ENCODE measurements at places on chromosomes 11 and 22. TPM values are rescaled to one million over a fixed set of nuclear protein-coding genes. Genes with fewer than 3 reads are reported as not detected.

DNA sequence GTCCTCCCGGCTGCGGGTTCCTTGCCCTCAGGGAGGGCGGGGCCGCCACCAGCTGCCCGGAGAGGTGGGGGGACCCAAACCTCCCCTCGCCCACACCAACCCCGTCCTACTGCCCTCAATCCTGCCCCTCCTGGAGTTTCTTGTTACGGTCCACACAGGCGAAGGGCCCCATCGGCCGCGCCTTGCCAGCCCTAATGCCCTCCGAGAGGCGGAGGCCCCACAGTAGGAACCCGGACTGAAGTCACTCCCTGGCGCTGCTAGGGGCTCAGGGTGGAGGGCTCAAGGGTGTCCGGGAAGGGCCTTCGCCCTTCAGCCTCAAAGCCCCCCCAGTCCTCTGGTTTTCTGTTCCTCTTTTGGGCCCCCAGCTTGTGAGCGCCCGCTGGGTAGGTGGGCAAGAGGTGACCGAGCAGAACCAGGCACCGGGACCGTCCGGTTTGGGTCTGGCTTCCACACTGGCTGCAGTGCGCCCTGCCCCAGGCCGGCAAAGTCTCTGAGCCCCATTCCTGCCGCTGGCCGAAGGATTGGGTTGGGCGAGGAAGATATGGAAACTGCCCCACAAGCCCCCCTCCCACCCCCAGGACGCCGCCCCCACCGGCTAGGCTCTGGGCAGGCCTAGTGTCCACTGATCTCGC lies 24.5 kb downstream of the DUSP8 start:
- peak; percentile 23 for DNase-seq

DNA sequence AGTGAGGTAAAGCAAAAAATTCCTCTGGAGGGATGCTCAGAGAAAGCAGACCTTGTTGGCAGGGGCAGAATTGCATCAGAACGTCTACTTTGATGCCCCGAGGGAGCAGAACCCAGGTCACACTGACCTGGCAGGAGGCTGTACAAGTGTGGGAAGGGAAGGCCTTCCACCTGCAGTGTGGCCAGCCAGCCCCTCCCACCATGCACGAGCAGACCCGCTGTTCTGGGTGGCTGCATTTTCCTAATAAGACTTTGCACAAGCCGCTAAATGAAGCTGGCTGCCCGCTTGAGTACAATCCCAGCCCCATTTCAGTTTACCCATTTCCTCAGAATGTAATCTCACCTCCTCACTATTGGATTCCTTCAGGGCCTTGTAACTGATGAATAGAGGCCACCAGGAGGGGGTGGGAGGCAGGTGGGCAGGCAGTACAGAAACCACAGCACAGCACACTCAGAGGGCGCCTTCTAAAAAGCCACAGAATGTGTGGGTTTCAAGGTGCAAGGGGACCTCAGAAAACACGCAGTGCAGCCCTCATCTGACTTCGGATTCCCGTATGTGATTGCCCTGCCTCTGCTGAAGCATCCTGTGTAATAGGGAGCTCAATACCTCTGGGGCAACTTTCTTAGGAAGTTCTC lies 316.6 kb downstream of the OPCML start:
- no peak for DNase-seq

DNA sequence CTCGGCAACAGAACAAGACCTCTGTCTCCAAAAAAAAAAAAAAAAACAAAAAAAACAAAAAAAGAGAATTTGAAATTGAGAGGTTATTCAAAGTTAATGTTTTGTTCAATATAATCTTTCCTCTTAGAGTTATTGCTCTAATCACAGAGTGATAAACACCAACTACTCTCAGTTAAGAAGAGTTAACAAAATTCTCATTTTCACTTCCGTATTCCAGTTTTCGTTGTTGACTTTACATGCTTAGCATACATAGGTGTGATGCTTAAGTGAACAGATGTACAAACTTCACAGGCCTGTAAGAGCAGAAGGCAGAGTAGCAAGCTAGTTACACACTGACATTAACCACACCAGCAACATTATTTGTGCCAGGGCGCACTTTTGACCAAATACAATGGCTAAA lies 12.3 kb downstream of the EIF4ENIF1 start:
- no peak for DNase-seq

GRCh38 chr22:19721330-19722177 lies 1.8 kb upstream of the GP1BB start:
- DNase-seq: no peak

GRCh38 chr22:45911601-45912271 lies 65.2 kb downstream of the WNT7B start:
- peak; percentile 77 for DNase-seq

- DNase-seq: no peak
Measured at GRCh38 chr11:69333149-69333710, 39.3 kb downstream of the MYEOV start.

- DNase-seq: no peak
Measured at GRCh38 chr22:20001082-20001638, 15.5 kb downstream of the ARVCF start.

- DNase-seq: peak; percentile 68
Measured at GRCh38 chr22:21591695-21592094, 24.2 kb downstream of the UBE2L3 start.

DNA sequence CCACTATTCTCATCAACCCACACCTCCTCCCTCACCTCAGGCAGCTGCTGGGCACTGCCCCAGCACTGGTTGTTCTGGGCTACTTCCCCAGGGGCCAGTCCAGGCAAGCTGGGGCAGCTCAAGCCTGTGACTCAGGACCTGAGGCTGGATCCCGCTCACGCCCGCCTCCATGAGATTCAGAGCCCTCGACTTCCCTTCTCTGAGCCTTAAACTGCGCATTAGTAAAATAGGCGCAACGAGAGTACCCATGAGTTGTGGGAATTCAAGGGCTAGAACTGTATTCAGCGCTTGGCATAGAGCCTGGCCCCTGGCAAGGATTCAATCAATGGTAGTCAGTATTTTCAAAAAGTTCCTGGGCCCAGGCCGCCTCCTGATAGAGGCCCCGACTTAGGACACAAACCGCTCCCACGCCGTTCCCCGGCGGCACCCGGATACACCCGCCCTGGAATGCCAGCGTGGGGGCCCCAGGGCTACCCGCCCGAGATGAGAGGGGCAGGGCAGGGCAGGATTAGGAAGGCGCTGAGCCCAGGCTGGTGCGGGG lies 723 bp upstream of the CD82 start:
- DNase-seq: peak; percentile 92

GRCh38 chr11:3216027-3216525 lies 2.5 kb downstream of the MRGPRG start:
- DNase-seq: no peak

GRCh38 chr11:124920870-124921609 lies 2.0 kb downstream of the HEPN1 start:
- DNase-seq: peak; percentile 82

DNA sequence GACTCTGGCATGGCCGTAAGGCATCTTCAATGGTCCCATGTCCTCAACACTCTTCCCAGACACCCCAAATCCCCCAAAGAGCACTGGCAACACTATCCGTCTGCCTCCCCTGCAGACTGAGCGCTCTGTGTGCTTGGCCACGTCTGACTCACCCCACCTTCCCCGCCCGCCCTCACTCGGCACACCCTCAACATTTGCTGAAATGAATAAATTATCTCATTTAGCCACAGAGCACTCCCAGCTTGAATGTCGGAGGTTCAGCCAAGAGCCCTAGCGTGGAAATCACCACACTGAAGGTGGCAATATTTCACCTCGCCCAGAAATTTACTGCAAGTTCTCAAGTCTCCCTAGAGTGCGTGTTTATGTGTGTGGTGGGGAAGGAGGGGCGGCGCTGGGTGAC lies 46.6 kb upstream of the TCF20 start:
- no peak for DNase-seq

The DAGLA gene
- total RNA-seq: 4.3 TPM

The SLC22A12 gene
- not detected for total RNA-seq

The TRIM48 gene
- total RNA-seq: not detected

The OSM gene
- 0.19 TPM for total RNA-seq

The MCAM gene
- total RNA-seq: 68.7 TPM

The CCDC81 gene
- total RNA-seq: 0.22 TPM

The GPR137 gene
- 28.6 TPM for total RNA-seq
